IMR-90 (cell line): ENCODE measurements at places on chromosomes 2 and 18. TPM values are rescaled to one million over a fixed set of nuclear protein-coding genes. Genes with fewer than 3 reads are reported as not detected.

Gene SNRNP27
- 8.8 and 36.1 TPM in 2 replicates for total RNA-seq

Gene AQP12A
- total RNA-seq = not detected in 2 replicates

Gene NETO1
- 0.28 and 0.36 TPM in 2 replicates for total RNA-seq

Gene MAP2
- 0.28 and 0.36 TPM in 2 replicates for total RNA-seq

Gene BOLA3
- 13.3 and 36.4 TPM in 2 replicates for total RNA-seq

Gene GCG
- not detected in 2 replicates for total RNA-seq

Gene SCG2
- total RNA-seq = 0.36 and 0.56 TPM in 2 replicates
